Astrocyte of the spinal cord (primary cell): ENCODE measurements at places on chromosomes 12 and 14.

- no peak for DNase-seq
Measured at GRCh38 chr14:101556566-101557320, 4.6 kb upstream of the DIO3 start.

DNA sequence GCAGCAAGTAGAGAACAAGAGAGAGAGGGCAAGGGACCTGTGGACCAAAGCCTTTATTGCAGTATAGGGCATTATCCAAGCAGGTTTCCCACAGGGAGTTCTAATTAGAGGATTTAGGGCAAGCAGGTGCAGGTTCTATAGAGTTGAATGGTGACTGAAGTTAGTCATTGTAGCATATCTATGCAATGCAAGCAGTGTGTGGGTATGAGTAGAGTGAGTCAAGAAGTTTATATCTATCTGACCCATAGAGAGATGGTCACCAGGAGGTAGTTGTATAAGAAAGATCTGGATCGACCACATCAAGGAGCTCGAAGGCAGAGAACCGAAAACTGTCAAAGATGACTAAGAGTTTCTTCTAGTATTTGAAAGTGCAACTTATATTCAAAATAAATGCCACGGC is 167.3 kb downstream of the PLCZ1 start:
- DNase-seq, result no peak

GRCh38 chr12:101221301-101221700 is 11.3 kb upstream of the SLC5A8 start:
- no peak for DNase-seq

- DNase-seq, result no peak
Measured at GRCh38 chr12:41709463-41710285, 435.0 kb downstream of the GXYLT1 start.

- DNase-seq, result peak; percentile 12
Measured at GRCh38 chr12:21695986-21696385, 38.3 kb upstream of the LDHB start.
